Esophagus muscularis mucosa (tissue), 4 donors: ENCODE measurements at places on chromosomes 4 and X.

DNA sequence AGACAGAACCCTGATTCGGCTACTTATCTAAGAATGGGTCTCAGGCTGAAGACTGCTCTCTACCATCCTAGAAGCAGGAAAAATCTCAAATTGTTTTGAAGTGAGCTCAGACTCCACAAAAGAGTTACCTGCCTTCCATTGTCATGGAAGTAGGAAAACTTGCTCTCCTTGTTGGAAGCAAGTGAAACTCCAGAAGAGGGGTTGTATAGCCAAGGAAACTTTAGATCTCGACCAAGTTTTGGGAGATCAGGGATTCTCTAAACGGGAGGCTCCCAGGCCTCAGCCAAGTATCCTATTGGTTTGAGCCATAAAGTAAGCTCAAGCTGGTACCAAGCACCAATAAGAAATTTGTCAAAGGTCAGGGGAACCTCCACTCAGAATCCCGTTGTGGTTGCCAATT lies 9.2 kb upstream of the FHDC1 start:
- H3K4me3 ChIP-seq: no peak overlapping the region
- H3K36me3 ChIP-seq: no peaks in the 10 kb centered on the region
- no peaks in the 10 kb centered on the region for H3K4me1 ChIP-seq

DNA sequence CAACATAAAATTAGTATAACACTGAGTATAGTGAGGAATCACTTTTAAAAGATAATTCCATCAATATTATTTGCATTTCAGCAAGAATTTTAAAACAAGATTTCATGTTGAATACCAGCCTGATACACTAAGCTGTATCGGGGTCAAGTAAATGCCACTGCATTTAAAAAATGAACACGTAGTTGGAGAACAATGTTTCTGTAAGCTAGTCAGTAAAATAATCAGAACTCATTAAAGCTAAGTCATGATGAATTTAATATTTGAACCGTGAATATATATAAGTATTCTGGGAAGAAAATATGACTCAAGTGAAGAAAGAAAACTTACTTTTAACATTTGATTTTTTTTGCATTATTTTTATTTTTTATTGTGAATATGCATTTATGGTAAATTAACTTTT lies 611.0 kb upstream of the PABPC4L start:
- no peak overlapping the region for H3K4me3 ChIP-seq
- H3K27me3 ChIP-seq: no peaks in the 10 kb centered on the region
- H3K36me3 ChIP-seq: no peaks in the 10 kb centered on the region
- H3K27ac ChIP-seq: no peak overlapping the region

- no peak overlapping the region for H3K27ac ChIP-seq
- H3K27me3 ChIP-seq: no peaks in the 10 kb centered on the region
- DNase-seq: no peak
- H3K4me3 ChIP-seq: no peak overlapping the region
Measured at GRCh38 chr4:182812916-182813315, 104.3 kb downstream of the DCTD start.

- no peak overlapping the region for H3K4me3 ChIP-seq
- H3K27me3 ChIP-seq: no peaks in the 10 kb centered on the region
- no peaks in the 10 kb centered on the region for H3K36me3 ChIP-seq
- H3K4me1 ChIP-seq: no peaks in the 10 kb centered on the region
- H3K27ac ChIP-seq: no peak overlapping the region
Measured at GRCh38 chrX:77635373-77635772, 150.6 kb downstream of the ATRX start.

GRCh38 chr4:67885762-67886161 lies 2.0 kb upstream of the TMPRSS11D start:
- no peak overlapping the region for H3K4me3 ChIP-seq
- no peaks in the 10 kb centered on the region for H3K36me3 ChIP-seq
- no peak overlapping the region for H3K27ac ChIP-seq
- no peak for DNase-seq

GRCh38 chrX:84340968-84341367 lies 153.0 kb upstream of the RPS6KA6 start:
- H3K4me3 ChIP-seq: no peak overlapping the region
- H3K36me3 ChIP-seq: no peaks in the 10 kb centered on the region
- H3K27me3 ChIP-seq: no peaks in the 10 kb centered on the region

- no peaks in the 10 kb centered on the region for H3K4me1 ChIP-seq
- no peak overlapping the region for H3K4me3 ChIP-seq
- DNase-seq: no peak
- H3K27ac ChIP-seq: no peak overlapping the region
- no peaks in the 10 kb centered on the region for H3K27me3 ChIP-seq
Measured at GRCh38 chr4:112472318-112472717, 43.7 kb downstream of the NEUROG2 start.

DNA sequence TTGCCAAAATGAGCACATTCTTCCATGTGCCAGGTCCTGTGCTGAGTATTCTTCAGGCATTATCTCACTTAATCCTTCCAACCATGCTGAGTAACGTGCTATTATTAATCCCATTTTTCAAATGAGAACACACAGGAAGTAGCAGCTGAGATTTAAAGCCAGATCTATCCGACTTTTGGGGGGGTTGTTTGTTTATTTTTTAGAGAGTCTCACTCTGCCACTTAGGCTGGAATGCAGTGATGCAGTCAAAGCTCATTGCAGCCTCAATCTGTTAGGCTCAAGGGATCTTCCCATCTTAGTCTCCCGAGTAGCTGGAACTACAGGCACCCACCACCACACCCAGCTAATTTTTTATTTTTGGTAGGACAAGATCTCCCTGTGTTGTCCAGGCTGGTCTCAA lies 55.5 kb upstream of the TRIM2 start:
- DNase-seq: no peak
- no peaks in the 10 kb centered on the region for H3K27me3 ChIP-seq
- H3K36me3 ChIP-seq: no peaks in the 10 kb centered on the region
- H3K27ac ChIP-seq: no peak overlapping the region
- peaks cover 14% of the 10 kb centered on the region for H3K4me1 ChIP-seq

DNA sequence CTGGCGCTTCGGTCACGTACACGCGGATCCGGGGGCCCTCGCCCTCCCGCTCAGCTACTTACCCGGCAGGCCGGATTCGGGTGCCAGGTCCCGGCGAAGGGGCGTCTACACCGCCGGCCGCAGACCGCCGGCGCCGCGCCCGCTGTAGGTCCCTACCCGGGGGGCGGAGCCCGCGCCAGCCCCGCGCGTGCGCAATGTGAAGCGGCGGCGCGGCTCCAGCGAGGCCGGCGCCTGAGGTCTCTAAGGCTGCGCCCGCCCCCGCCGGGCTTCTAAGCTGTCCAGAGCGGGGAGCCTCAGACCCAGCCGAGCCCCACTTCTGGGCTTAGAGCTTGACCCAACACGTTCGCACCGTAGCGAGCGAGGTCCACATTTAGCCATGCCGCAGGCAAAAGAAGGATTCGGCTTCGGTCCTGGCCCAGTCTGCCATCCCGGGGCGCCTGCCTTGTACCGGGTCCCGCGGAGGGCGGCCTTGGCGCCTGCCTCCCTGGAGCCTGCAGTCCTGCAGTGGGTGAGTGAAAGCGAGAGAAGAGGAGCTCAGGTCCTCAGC lies at the start of gene ZNF518B:
TSS of gene ZNF518B (minus strand) at position 172 of the 547 bp plus-strand sequence. CDS start 11,098 bp downstream, outside the sequence.
- peak within 1 kb of the TSS; percentile 69 for H3K27ac ChIP-seq
- H3K36me3 ChIP-seq: no peaks in the 10 kb centered on the region
